ENCODE measurements at places on chromosomes 4 and X. TPM values are rescaled to one million over a fixed set of nuclear protein-coding genes. Genes with fewer than 3 reads are reported as not detected.

The BEX1 gene
- not detected for total RNA-seq

The PNCK gene
- total RNA-seq: not detected

The NAA11 gene
- not detected for total RNA-seq

- DNase-seq: no peak
Measured at GRCh38 chrX:141894733-141895132, 9.0 kb upstream of the MAGEC1 start.

DNA sequence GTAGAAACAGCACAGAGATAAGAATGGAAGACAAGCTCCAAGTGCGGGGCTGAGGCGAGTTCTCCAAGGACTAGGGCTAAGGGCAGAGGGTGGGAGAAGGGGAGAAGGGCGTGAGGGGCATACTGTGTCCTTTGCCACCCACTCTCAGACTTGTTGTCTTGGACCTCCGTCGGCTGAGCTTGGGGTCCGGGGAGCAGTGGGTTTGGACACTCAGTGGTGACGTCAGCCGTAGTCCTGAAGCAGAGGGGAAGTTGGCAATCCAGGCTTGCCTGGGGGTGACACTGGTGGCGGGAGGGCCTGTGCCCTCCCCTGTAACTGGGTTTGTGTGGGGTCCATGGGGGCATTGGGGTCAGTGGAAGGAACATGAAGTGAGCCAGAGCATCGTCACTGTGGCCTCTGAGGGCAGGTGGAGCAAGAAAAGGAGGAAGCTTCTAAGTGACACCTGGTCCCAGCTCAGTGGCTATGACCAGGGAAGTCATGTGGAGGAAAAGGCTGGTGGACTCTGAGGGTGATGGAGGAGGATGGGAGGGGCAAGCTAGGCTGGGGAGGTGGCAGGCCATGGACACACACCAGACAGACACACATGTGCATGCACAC is 17.6 kb downstream of the CD99 start:
- no peak for DNase-seq

DNA sequence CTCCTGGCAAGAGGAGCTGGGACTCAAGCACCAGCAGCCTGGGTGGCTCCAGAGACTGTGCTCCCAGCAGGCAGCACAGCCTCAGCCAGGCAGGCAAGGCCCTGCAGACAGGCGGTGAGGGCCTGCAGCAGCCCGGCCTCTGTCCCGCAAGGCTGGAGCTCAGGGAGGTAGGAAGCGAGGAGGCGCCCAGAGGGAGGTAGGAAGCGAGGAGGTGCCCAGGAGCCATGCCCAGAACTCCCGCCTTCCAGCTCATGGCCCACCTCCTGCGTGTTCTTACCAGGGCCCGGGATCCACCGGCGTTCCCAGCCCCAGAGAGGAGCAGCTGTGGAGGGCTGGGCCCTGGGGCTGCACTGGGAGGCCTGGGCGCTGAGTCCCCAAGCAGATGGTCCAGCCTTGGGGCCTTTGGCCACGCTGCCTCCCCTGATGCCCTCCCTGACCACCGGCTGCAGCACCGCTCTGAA is 133.1 kb downstream of the HMX1 start:
- no peak for DNase-seq

DNA sequence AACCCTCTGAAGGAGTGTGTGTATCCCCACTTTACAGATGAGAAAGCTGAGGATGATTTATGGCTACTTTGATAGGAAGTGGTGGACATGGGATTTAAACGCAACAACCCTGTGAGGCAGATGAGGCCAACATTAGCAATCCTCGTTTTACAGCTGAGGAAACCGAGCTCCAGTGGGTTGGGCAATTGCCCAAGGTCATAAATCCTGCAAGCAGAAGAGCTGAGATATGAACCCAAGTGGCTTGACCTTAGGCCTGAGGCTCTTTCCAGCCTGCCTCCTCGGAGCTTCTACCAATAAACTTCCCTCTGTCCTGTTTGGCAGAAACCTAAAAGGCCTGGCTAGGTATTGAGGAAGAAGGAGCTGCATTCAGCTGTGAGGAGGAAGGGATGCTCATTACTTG is 185.5 kb upstream of the RBPJ start:
- no peak for DNase-seq
